Hindlimb muscle (tissue), 1 donor: ENCODE measurements at places on chromosomes 1 and 21.

DNA sequence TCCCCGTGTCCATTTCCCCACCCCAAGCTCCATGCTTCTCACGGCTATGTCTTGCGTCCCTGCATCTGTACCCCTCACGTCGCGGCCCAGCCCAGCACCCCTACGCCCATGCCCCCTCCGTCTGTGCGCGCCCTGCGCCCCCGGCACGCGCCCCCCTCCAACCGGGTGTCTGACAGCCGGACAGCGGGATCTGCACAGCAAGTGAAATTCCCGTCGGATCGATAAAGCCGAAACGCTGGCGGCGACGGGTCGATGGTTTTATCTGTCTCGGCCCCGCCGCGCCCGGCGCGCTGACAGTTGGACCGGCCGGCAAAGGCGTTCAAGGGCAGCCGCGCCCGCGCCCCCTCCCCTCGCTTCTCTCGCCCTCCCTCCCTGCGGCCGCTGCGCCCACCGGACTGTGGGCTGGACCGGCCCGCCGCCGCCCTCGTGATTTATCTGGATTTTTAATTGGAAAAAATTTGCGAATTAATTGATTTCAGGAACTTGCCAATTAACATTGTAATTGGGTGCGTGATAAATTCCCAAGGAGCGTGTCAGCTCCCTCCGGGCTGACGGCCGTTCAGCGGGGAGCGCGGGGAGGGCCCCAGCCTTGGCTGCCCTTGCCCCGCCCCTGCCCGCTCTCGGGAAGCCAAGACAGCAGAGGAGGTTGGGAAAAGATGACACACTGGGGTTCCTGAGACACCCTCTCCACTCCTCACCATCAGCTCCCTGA is 57.1 kb downstream of the TMEM53 start:
- no peak for DNase-seq

DNA sequence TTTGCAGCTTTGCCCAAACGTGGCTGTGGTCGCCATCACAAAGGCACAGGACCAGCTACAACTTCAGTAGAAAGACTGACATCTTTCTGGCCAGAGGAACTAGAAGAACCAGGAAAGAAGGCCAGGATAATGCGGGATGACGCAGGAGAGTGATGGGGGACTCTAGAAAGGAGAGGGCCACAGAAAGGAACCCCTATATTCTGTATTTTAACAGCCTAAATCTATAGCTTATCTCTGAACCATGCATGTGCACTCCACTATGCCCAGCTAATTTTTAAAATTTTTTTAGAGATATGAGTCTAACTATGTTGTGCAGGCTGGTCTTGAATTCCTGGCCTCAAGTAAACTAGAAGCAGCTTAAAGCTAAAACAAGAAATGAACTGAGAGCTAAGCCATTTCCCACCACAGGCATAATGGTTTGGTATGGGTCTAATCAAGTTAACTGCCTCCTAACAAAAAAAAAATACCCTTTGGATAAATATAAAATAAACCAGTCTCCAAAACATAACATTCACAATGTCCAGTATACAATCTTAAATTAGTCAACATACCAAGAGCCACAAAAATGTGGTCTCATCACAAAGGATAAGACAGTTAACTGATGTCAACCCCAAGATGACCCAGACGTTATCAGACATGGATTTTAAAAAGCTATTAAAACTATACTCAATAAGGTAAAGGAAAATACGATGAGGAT is 18.0 kb downstream of the LTN1 start:
- DNase-seq = no peak

GRCh38 chr1:69175053-69175452 is 392.7 kb upstream of the LRRC7 start:
- DNase-seq = no peak

DNA sequence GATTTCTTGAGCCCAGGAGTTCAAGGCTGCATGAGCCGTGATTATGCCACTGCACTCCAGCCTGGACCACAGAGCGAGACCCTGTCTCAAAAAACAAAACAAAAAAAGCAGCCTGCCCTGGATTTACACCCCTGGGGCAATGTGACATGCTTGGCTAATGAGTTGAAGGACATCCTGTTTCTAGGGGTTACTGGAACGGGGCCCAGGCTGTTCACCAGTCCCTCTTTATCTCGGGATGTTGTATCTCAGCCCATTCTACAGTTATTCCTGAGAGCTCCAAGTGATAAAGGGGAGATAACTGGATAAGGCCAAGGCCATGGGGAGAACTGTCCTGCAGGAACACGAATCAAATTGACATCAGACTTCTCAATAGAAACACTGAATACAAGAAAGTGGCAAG is 21.7 kb upstream of the S100A2 start:
- no peak for DNase-seq

GRCh38 chr1:56572334-56573050 is 6.9 kb downstream of the PLPP3 start:
- no peak for DNase-seq

GRCh38 chr1:118396829-118397495 is 211.9 kb upstream of the SPAG17 start:
- DNase-seq = peak; percentile 9

DNA sequence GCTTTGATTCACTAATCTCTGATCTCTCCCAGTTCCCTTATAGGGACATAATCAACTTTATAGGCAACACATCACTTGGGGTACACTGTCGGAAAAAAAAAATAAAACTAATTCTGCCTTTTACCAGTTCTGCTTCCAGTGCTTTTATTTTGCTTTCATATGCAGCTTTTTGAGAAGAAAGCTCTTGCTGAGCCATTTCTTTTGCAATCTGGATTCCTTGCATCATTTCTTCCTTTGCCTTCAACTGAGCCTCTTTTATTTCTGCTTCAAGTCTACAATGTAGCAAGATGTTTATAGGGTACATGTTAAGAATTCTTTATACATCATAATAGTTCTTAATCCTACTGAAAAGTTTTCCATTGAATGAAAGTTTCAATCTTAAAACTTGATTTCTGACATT is 30.6 kb downstream of the KIF14 start:
- DNase-seq = no peak

DNA sequence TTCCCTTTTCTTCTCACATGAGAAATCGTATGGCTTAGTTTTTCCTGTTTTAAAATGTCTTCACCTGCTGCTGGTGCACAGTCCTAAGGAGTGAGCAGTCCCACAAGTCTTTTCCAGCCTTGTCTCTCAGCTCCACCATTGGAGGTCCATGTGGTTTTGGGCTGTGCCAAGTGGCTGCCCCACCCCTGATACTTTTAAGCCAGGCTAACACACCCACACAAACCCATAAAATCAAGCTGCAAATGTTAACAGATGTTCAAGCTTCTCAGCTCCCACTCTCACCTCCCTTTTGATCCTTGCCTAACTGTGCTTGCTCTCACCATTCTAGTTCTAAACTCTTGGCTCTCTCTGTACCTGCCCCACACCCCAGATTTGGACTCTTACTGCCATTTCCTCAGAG is 74.5 kb upstream of the COL24A1 start:
- DNase-seq = no peak

GRCh38 chr1:84753516-84754385 is 63.5 kb upstream of the SSX2IP start:
- peak; percentile 86 for DNase-seq

DNA sequence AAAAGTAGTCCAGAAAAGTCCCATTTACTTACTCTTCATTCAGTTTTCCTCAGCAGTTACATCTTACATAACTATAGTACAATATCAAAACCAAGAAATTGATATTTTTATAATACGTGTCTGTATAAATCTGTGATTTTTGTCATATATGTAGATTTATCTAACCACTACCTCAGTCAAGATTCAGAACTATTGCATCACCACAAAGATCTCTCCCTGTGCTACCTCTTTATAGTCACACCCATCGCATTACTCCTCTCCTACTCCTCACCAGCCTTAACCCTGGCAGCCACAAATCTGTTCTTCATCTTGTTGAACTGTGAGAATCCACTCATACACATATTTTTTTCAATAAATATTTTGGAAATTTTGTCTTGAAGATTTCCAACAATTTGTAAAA is 72.5 kb downstream of the RALGPS2 start:
- DNase-seq = no peak

DNA sequence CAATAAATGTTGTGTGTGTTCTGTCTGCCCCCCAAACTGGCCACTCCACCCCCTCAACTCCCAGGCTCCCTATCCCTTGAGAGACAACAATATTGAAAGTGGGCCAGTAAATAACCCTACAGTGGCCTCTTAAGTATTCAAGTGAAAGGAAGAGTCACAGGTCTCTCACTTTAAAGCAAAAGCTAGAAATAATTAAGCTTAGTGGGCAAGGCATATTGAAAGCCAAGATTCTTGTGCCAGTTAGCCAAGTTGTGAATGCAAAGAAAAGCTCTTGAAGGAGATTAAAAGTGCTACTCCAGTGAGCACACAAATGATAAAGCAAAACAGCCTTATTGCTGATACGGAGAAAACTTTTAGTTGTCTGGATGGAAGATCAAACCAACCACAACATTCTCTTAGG is 158.4 kb downstream of the GABPA start:
- DNase-seq = no peak

GRCh38 chr1:15100121-15100879 is 53.2 kb upstream of the TMEM51 start:
- DNase-seq = peak; percentile 43

DNA sequence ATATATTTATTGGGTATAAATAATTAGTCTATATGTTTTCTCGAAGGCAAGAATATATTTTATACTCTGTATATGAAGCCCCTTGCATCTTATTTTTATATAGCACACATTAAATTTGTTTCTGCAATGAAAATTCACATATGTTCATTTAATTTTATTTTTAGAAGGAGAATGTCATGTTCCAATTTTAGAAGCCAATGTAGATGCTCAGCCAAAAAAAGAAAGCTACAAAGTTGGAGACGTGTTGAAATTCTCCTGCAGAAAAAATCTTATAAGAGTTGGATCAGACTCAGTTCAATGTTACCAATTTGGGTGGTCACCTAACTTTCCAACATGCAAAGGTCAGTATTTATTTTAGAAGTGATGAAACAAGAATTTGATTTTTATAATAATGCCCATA is 16.6 kb downstream of the CFHR5 start:
- no peak for DNase-seq

DNA sequence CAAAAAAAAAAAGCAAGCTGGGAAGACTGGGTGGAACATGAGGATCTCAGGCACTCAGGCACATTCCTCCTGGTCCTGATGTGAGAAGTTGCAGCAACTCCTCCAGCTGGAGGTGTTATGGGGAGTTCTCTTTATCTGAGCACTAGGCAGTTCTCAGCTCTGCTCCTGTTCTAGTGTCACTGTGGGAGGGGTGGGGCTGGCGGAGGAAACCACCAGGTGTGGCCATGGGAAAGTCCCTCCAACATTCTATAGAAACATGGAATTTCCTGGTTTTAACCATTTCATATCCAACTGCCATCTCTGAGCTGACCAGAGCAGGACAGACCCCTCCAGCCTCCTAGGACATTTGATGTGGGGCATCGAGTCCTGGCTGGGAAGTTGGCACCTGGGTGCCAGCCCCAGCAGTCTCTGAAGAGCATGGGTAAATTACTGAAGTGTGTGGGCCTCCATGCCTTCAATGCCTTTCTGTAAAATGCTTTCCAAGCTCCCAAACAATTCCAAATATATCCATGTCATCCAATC is 804 bp upstream of the IKBKE start:
- DNase-seq = no peak

- DNase-seq = no peak
Observed at GRCh38 chr1:164473544-164473943, 85.4 kb upstream of the PBX1 start.

- DNase-seq = no peak
Observed at GRCh38 chr1:119286587-119287181, 81.9 kb upstream of the HAO2 start.

GRCh38 chr1:220828950-220829586 is 42.4 kb downstream of the MTARC1 start:
- DNase-seq = no peak

- no peak for DNase-seq
Observed at GRCh38 chr1:222373216-222373615, 174.7 kb downstream of the HHIPL2 start.

DNA sequence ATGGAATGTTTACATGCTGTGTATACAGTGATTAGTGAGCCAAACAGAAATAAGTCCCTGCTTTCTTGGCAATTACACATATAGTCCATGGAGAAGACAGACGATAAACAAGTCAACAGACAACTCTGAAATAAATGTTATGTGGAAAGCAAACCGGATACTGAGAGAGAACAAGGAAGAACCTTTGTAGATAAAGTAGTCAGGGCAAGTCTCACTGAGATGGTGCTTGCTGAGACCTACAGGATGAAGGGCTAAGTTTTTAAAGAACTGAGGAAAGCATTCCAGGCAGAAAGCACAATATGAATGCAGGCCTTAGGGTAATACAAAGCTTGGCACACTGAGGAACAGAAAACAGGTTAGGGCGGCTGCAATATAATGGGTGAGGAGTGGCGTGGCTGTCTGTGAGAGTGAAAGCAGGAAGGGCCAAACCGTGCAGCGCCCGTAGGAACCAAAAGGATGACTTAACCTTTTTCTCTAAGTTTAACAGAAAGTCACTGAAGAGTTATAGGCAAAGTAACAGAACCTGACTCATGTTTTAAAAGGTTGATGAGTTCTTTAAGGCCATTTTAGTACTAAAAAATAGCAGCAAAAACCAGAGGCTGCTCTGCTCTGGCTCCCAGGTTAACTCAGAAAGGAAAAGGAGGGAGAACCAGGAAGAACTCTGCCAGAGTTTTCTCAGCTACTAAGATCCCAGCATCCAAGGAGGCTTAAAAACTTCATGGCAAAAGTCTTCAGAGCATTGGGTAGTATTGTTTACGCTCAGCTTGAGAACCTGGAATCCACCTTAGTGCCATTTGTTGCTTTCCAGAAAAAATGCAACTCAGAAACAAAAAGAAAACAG is 8.7 kb upstream of the TTF2 start:
- peak; percentile 20 for DNase-seq

GRCh38 chr21:37563641-37564340 is 197.2 kb downstream of the DYRK1A start:
- DNase-seq = peak; percentile 90

DNA sequence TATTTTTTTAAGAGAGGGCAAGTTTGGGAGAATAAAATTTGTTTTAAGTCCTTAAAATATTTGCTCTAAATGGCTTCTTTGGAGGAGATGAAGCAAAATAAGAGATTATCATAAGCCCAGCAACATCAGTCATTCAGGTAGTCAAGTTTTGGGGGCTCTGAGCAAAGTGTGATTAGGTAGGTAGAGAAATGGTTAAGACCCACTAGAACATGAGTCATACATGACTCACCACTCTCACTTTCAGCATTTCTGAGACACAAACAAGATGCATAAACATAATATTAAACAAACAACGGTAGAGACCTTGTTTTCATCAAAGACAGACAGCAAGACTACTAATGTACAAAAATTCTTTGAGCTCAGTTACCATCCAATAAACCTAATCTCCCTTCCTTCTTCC is 272.2 kb downstream of the LMO4 start:
- no peak for DNase-seq

GRCh38 chr1:237133921-237134320 is 91.9 kb downstream of the RYR2 start:
- DNase-seq = no peak

GRCh38 chr1:24966724-24967346 is 36.8 kb upstream of the RUNX3 start:
- DNase-seq = no peak

GRCh38 chr1:30375156-30375555 is 348.2 kb downstream of the MATN1 start:
- no peak for DNase-seq

- no peak for DNase-seq
Observed at GRCh38 chr1:160408864-160409263, 8.5 kb downstream of the VANGL2 start.
